Tracheal epithelial cell (primary cell): ENCODE measurements at places on chromosomes 3 and 15. TPM values are rescaled to one million over a fixed set of nuclear protein-coding genes. Genes with fewer than 3 reads are reported as not detected.

Gene LMOD3
- total RNA-seq: not detected in 2 replicates

Gene SLC12A1
- total RNA-seq: under 0.01 TPM in 1 of 2 replicates, not detected in the other

Gene STRA6
- total RNA-seq: 0.96 TPM in 1 of 2 replicates, not detected in the other

Gene NR2E3
- total RNA-seq: under 0.01 TPM in 1 of 2 replicates, not detected in the other

Gene EFHB
- total RNA-seq: 1.4 TPM in 1 of 2 replicates, not detected in the other

Gene RBMS3
- total RNA-seq: 3.2 and 19.3 TPM in 2 replicates

Gene SPATA12
- total RNA-seq: not detected in 2 replicates

Gene MASP1
- under 0.01 TPM in 1 of 2 replicates, not detected in the other for total RNA-seq

Gene MEX3B
- total RNA-seq: 0.64 and 3.4 TPM in 2 replicates

Gene CD200R1
- total RNA-seq: 0.24 TPM in 1 of 2 replicates, not detected in the other

Gene ZMYND10
- 0.24 and 1.9 TPM in 2 replicates for total RNA-seq

Gene GREM1
- total RNA-seq: 0.21 and 1.7 TPM in 2 replicates

Gene GP9
- total RNA-seq: not detected in 2 replicates

Gene GNAT1
- 0.43 TPM in 1 of 2 replicates, not detected in the other for total RNA-seq

Gene SGO1
- 0.21 and 0.72 TPM in 2 replicates for total RNA-seq

Gene FBXW12
- total RNA-seq: not detected in 2 replicates

Gene LRRK1
- total RNA-seq: 6.2 and 9.2 TPM in 2 replicates

Gene PXK
- total RNA-seq: 18.6 and 27.9 TPM in 2 replicates

Gene MAGI1
- 5.3 and 7.5 TPM in 2 replicates for total RNA-seq

Gene ERICH6
- total RNA-seq: under 0.01 and 0.24 TPM in 2 replicates

Gene HGD
- 3.4 TPM in 1 of 2 replicates, not detected in the other for total RNA-seq

Gene TAGLN3
- total RNA-seq: 1.1 and 3.6 TPM in 2 replicates
